Activated CD8-positive, alpha-beta memory T cell treated with anti-CD3 and anti-CD28 coated beads, Interleukin-2, amount 50 U/mL, for 48 hours (primary cell): ENCODE measurements at places on chromosomes 3 and 15.

GRCh38 chr3:34008191-34008590, 209.8 kb downstream of the PDCD6IP start:
- no peak for DNase-seq

- DNase-seq = no peak
These were observed 6.9 kb upstream of the EOGT start for GRCh38 chr3:69020424-69020823.

DNA sequence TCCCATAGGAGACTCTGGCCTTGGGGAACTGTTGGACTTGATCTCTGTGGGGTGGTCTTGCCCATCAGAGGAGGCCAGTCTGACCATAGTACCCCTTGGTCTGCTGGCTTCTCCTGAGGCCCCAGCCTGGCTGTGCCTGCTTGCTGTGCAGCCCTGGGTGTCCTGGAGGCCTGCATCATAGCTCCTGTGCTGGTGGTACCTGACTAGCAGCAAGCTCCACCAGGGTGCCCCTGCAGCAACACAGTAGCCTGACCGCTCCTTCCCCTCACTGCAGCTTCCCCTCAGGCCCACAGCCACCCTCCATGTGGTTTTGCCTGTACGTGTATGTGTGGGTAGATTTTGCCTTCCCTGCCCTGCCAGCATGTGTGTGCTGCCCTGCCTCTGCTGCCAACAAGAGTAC, 85.6 kb upstream of the TTC14 start:
- DNase-seq = no peak

- DNase-seq = no peak
These were observed 224.4 kb upstream of the ICE2 start for GRCh38 chr15:60703207-60703933.

GRCh38 chr3:4038351-4038750, 239.1 kb downstream of the LRRN1 start:
- DNase-seq = no peak

GRCh38 chr15:65072027-65072426, 4.2 kb upstream of the RASL12 start:
- no peak for DNase-seq

DNA sequence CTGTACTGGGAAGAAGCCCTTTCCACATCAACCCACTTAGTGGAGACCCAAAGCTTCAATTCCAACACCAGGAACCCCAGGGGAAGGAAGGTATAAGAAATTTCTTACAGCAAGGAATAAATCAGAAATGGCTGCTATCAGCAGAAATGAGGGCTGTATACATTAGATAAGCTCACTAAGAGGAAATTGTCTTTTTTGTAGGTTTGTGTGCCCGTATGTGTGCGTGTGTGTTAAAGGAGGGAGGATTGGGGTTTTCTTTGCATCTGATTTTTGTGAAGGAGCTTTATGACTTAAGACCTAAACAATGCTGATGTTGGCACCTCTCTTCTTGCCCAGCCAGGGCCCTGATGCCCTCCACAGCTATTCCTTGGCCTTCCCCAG, 18.6 kb downstream of the ARRDC4 start:
- DNase-seq = no peak

GRCh38 chr3:172087602-172088580, 48.5 kb downstream of the FNDC3B start:
- DNase-seq = no peak

DNA sequence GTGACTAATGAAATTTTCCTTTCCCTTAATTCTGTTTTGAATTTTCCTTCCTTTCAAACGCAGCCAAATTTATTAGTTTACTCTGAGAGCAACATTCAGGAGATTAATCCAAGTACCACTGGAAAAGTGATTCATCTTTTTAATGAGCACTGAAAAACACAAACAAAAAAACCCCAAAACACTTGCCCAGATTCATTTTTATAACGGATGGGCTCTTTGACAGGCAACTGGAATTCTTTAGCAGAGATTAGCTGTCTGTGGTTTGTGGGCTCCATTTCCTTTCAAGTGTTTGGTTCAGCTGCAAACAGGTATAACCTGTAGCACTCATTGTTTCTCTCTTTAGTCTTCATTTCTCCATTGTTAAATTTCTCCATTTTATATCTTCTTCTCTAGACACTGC, 3.1 kb upstream of the POLR2M start:
- no peak for DNase-seq

DNA sequence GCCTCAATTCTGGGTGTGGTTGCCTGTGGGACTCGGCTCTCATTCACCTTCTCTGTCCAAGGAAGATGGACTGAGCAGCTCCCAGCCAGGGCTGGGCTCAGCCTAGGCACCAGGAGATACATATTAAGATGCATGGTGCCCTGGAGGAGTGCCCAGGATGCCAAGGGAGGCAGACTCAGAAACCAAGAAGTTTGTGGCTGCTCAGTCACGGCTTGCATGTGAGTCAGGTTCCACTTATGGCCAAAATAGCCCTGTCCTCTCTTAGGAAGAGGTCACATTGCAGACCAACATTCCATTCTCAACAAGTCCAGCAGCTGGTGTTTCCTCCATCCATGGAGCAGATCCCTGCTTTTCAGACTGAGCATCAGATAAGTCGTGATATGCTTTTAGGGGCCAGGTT, 21.8 kb downstream of the CDCP1 start:
- DNase-seq = no peak

DNA sequence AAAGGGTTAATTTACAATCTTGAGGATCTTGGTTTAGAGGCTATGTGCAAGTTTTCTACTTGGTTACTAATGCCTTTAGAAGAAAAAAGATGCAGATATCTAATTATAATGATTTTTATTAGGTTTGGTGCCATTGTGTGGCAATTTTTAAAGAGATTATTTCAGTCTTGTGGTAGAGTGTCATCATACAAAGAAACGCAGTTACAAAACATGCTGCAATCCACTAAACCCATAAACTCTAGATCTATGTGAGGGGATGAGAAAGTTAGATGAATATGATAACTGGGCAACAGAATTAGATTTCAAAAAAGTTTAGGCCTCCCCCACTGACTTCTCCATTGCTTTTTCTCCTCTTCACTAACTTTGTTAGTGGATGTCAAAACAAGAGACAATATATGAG, 106.0 kb downstream of the ARPP21 start:
- DNase-seq = no peak

GRCh38 chr3:21599890-21600289, 151.1 kb downstream of the ZNF385D start:
- no peak for DNase-seq

GRCh38 chr3:129276385-129276784, 2.3 kb upstream of the HMCES start:
- no peak for DNase-seq

DNA sequence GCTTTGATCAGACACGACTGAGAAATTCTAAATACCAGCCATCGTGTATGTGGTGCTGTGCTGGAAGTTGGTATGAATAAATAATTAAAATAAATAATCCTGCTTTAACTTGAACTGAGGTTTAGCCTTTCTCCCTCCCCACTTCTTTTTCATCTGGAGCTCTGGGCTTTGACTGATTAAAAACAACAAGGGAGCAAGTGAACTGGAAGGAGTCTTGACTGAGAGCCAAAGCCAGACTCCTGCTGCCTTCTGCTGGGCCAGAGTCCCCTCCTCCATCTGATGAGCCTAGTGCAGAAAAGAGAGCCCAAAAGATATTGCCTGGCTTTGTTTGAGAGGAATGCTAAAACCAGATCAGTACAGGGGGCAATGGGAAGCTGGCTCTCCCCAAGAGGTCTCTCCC, 96.0 kb downstream of the CCNL1 start:
- DNase-seq = no peak

GRCh38 chr3:105065895-105066839, 300.5 kb upstream of the ALCAM start:
- DNase-seq = no peak

- DNase-seq = no peak
These were observed 1150.6 kb downstream of the TBL1XR1 start for GRCh38 chr3:176046703-176047102.

DNA sequence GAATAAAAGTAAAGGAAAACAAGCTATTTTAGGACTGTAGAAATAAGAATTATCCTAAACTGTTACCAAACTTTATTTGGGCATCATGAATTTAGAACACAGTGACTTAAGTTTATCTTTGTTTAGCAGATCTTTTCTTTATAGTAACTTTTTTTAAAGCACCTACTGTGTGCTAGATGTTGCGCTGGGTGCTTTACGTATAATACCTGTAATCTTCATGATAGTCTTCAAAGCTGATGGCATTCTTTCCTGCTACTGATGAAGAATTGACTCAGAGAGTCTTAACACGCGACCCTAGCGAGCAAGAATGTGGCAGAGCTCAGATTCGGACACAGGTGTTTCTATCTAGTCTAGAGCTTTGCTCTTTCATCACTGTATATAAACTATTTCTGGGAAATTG, 53.9 kb downstream of the CHD2 start:
- no peak for DNase-seq

- peak; percentile 71 for DNase-seq
These were observed 116.4 kb upstream of the ARHGEF3 start for GRCh38 chr3:56918111-56918568.

DNA sequence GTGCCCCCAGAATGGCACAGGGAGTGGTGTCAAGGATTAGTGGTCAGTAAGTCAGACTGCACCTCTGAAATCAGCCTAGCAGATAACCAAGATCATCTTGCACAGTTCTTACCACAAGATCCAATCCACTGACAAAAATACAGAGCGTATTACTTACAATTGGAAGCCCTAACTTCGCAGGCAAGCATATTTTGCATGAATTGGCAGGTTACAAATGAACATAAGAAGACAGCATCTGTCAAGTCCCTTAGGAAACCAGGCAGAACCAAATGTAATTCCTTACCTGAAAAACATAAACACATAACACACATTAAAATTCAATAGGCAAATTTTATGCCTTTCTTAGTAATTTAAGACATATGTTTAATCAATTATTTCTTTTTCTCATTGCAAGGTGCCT, 293.4 kb downstream of the MAGI1 start:
- DNase-seq = no peak

DNA sequence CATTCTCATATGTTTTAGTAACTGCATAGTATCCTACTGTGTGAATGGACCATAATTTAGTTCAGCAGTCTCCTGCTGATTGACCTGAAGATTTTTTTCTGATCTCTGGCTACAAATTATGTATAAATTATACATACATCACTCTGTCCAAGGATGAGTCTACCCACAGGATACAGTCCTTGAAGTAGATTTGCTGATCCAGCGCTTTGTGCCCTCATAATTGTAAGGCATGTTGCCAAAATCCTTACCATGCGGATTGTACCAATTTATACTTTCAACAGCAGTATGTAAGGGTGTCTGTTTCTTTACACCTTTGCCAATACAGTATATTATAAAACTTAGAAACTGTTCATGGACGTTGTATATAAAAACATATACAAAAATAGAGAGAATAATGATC, 46.5 kb downstream of the ACAA1 start:
- DNase-seq = no peak

DNA sequence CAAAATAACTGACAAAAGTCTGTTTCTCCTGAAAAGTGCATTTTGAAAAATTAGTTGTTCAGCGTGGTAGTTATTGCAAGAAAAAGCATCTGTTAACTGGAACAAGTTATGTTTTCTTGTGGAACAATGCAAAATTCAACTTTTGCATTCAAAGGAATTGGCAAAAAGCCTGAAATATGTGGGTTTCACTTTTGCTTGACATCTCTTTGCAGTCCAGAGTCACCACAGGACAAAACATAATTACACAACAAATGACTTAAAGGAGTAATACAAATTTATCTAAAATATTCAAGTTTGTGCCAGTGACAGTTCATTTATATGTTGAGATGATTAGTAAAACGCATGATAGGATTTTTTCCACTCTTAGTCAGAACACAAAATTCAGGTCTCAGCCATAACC, 96.3 kb upstream of the P2RY1 start:
- no peak for DNase-seq

GRCh38 chr3:31086698-31087097, 192.2 kb upstream of the GADL1 start:
- no peak for DNase-seq

- DNase-seq = no peak
These were observed 291.5 kb downstream of the KBTBD8 start for GRCh38 chr3:67289626-67290025.

GRCh38 chr3:195823999-195824398, 12.3 kb upstream of the MUC4 start:
- DNase-seq = no peak

DNA sequence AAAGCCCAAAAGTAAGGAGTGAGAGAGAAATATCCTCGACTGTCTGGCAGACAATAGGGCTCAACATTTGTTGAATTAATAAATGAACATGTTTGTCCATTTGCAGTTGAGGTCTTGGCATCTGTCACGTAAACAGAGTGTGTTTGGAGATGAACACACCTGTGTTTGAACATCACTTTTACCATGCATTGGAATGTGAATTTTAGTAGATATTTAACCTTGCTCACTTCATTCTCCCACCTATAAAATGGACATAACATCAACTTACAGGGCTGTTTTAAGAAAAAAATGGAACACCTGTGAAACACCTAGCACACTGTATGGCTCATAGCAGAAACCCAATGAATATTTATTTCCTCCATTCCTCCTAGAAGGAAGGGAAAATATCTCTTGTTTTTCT, 204.8 kb downstream of the KCNMB2 start:
- DNase-seq = no peak

DNA sequence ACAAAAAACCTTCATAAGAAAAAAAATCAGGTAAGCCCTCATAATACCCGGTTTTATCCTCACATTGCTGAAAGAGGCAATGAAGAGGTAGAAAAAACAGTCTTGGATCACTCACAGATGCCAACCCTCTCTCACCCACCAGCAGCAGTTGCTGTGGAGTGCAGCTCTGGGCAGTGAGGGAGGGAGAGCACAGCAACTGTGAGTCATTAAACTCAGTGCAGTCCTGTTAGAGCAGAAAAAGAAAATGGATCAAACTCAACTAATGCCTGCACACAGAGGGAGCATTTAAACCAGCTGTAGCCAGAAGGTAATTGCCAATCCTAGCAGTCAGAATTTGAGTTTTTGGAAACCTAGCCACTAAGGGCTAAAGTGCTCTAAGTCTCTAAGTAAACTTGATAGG, 1050.6 kb upstream of the ALCAM start:
- DNase-seq = no peak

GRCh38 chr3:46221938-46222337, 13.8 kb upstream of the CCR1 start:
- no peak for DNase-seq

DNA sequence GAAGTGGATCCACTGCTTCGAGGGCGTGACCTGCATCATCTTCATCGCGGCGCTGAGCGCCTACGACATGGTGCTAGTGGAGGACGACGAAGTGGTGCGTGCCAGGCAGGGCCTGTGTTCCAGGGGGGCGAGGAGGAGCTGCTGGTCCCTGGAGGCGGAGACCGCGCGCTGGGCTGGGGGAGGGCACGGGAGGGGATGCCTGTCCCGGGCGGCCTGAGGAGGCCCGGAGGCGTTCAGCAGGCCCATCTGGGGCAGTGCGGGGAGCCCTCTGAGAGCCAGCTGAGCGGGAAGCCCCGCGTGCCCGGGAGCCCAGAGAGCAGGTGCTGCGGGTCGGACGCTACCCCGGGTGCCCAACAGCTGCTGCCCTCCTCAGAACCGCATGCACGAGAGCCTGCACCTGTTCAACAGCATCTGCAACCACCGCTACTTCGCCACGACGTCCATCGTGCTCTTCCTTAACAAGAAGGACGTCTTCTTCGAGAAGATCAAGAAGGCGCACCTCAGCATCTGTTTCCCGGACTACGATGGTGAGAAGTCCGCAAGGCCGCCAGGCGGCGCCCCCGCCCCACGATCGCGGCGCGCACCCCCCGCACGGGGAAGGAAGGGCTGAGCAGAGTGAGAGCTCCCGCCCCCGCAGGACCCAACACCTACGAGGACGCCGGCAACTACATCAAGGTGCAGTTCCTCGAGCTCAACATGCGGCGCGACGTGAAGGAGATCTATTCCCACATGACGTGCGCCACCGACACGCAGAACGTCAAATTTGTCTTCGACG, 2.9 kb downstream of the GNAT1 start:
- peak; percentile 88 for DNase-seq

GRCh38 chr3:36741285-36741684, 23.1 kb downstream of the DCLK3 start:
- DNase-seq = no peak
